ENCODE measurements at places on chromosomes 13 and 19.

GRCh38 chr13:97752961-97753668, 200.4 kb upstream of the IPO5 start:
- no peaks in the 10 kb centered on the region for H3K27me3 ChIP-seq
- no peak for DNase-seq
- no peak overlapping the region for H3K27ac ChIP-seq
- no peak overlapping the region for H3K4me3 ChIP-seq
- no peaks in the 10 kb centered on the region for H3K4me1 ChIP-seq

DNA sequence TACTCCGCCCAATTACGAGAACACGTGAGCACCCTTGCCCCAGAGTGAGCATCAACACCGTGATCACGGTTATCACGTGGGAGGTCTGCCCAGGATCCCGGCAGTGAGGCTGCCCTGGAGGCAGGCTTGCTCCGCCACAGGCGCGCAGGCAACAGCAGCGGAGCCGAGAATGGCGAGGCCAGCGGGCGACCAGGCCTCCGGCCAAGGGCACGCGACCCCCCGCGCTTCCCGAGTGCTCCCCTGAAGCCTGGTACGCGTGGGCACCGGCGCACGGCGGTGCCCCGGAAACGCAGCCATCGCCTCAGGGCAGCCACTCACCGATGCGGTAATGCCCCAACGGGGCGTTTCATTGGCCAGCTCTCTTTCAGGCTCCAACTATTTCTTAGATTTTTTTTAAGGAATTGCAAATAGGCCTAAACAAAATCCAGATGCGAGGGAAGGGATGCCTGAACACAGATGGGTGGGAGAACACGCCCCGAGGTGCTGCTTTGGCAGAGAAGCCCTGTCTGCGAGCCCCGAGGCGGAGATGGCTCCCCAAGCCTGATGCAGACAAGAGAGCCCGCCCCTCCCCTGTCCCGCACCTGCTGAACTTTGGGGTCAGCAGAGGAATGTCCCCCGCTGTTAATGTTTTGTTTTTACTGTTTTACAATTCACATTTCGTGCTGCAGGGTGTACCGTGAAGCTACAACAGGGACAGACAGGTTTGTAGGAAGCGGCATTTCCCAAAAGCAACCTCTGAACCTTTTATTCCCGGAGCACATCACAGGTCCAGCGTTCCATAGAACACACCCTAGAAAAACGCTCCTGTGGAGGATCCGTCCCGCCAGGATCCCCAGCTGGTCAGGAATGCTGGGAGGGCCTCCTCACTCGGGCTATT, 132.7 kb downstream of the ZDHHC20 start:
- H3K27me3 ChIP-seq, result no peaks in the 10 kb centered on the region
- H3K36me3 ChIP-seq, result no peaks in the 10 kb centered on the region
- H3K27ac ChIP-seq, result no peak overlapping the region
- DNase-seq, result peak; percentile 12
- H3K4me1 ChIP-seq, result no peaks in the 10 kb centered on the region
- peak overlapping the region; percentile 35 for H3K4me3 ChIP-seq

GRCh38 chr13:108225440-108225839, 7.2 kb downstream of the ABHD13 start:
- H3K27me3 ChIP-seq, result no peaks in the 10 kb centered on the region
- no peak for DNase-seq
- H3K36me3 ChIP-seq, result peaks cover 9% of the 10 kb centered on the region

DNA sequence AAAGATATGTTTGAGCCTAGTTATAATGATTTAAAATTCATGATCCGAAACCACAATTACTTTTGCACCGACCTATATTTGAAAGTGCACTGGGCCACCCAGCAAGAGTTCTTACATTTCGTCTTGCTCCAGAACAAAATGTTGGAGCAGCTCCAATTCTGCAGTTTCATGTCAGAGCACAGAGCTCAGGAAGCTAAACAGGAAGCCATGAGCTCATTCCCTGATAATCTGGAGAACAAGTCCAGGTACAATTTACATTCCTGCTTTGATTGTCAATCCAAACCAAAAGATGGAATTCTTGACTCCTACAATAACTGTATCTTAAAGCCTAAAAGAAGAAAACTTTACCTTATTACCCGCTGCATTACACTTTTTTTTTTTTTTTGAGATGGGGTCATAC, 131.8 kb downstream of the KCTD12 start:
- H3K27ac ChIP-seq, result no peak overlapping the region
- H3K4me1 ChIP-seq, result no peaks in the 10 kb centered on the region
- H3K27me3 ChIP-seq, result no peaks in the 10 kb centered on the region
- H3K36me3 ChIP-seq, result no peaks in the 10 kb centered on the region
- H3K4me3 ChIP-seq, result no peak overlapping the region
- DNase-seq, result no peak

DNA sequence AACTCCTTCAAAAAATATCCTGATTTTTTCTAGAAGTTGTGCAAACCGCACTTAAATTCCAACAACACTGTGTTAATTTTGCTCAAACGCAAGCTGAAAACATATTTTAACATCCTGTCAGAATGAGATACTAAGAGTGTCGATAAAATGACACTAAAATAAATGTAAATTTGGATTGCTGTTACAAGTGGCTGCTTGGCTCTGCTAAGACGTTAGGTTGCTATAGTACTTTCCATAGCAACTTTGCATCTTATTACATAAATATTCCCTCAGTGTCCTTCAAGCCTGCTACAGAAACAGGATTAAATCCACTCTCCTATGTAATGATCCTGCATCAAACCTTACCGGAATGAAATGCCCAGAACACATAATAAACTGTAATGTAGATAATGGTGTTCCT, 292.1 kb downstream of the DNAJC15 start:
- no peaks in the 10 kb centered on the region for H3K36me3 ChIP-seq
- no peak overlapping the region for H3K27ac ChIP-seq
- DNase-seq, result no peak
- no peak overlapping the region for H3K4me3 ChIP-seq

GRCh38 chr13:92838786-92839185, 387.8 kb upstream of the GPC6 start:
- H3K27me3 ChIP-seq, result no peaks in the 10 kb centered on the region
- no peaks in the 10 kb centered on the region for H3K36me3 ChIP-seq
- no peak for DNase-seq
- H3K4me1 ChIP-seq, result no peaks in the 10 kb centered on the region
- H3K27ac ChIP-seq, result no peak overlapping the region

DNA sequence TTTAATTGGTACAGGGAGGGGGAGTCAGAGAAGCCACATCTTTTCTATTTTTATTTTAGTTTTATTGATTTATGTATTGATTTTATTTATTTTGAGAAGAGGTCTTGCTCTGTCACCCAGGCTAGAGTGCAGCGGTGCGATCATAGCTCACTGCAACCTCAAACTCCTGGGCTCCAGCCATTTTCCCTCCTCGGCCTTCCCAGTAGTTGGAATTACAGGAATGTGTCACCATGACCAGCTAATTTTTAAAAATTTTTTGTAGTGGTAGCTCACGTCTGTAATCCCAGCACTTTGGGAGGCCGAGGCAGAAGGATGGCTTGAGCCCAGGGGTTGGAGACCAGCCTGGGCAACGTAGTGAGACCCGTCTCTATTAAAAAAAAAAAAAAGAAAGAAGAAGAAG, 4.1 kb downstream of the IL27RA start:
- no peaks in the 10 kb centered on the region for H3K36me3 ChIP-seq
- H3K4me1 ChIP-seq, result peaks cover 3% of the 10 kb centered on the region
- DNase-seq, result no peak
- no peak overlapping the region for H3K27ac ChIP-seq
- H3K4me3 ChIP-seq, result no peak overlapping the region
- H3K27me3 ChIP-seq, result peaks cover 5% of the 10 kb centered on the region

- DNase-seq, result no peak
- H3K27me3 ChIP-seq, result no peaks in the 10 kb centered on the region
- peak overlapping the region; percentile 76 for H3K27ac ChIP-seq
- peak overlapping the region; percentile 56 for H3K4me3 ChIP-seq
- H3K36me3 ChIP-seq, result peaks cover 20% of the 10 kb centered on the region
- no peaks in the 10 kb centered on the region for H3K4me1 ChIP-seq
These were observed 600 bp upstream of the ZNF226 start for GRCh38 chr19:44164327-44164672.

DNA sequence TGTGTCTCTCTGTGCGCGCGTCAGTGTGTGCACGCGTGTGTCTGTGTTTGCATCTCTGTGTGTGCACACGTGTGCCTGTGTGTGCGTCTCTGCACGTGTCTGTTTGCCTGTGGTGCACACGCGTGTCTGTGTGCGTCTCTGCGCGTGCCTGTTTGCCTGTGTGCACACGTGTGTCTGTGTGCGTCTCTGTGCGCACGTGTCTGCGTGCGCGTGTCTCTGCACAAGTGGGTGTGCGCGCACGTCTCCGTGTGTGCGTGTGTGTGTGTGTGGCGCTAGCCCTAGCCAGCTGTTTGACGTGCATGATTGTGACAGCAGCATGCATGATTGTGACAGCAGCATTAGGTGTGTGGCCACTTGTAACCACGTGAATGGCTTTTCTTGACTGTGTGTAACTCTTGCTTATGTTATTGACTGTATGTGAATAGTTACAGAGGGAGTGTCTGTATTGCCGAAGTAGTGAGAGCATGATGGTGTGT, 31.1 kb downstream of the ZNF146 start:
- peak overlapping the region; percentile 23 for H3K4me3 ChIP-seq
- H3K27ac ChIP-seq, result no peak overlapping the region
- peaks cover 5% of the 10 kb centered on the region for H3K4me1 ChIP-seq
- no peak for DNase-seq

DNA sequence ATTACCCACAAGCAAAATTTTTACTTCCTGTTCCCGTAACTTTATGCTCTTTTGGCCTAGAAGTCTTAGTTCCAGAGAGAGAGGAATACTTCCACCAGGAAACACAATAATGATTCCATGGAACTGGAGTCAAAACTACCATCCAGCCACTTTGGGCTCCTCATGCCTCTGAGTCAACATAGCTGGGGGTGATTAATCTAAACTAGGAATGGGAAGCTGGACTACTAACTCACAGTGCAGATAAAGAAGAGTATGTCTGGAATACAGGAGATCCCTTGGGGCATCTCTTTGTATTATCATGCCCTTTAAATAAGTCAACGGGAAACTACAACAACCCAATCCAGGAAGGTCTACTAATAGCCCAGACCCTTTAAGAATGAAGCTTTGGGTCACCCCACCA, 8.9 kb upstream of the ELF1 start:
- H3K27ac ChIP-seq, result no peak overlapping the region
- H3K36me3 ChIP-seq, result peaks cover 4% of the 10 kb centered on the region
- H3K27me3 ChIP-seq, result no peaks in the 10 kb centered on the region

DNA sequence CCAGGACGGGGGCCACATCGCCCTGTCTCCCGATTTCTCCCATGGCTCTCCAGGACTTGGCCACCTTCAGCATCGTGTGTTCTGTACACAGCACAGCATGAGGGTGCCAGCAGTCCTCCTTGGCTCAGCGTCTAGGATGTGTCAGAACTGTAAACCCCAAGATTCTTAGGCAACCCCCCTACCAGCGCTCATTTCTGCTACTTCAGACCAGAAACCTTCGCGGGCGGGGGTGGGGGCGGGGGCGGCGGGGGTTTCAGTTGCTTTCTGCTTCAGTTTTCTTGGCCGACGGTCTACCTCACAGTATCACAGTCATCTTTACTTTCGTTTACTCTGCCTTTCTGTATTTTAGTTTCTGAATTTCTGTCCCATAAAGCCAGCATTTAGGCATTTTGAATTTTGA, 82.4 kb downstream of the GGACT start:
- no peak overlapping the region for H3K27ac ChIP-seq
- DNase-seq, result no peak
- H3K27me3 ChIP-seq, result no peaks in the 10 kb centered on the region
- no peak overlapping the region for H3K4me3 ChIP-seq
- no peaks in the 10 kb centered on the region for H3K4me1 ChIP-seq

- peaks cover 56% of the 10 kb centered on the region for H3K36me3 ChIP-seq
- no peaks in the 10 kb centered on the region for H3K4me1 ChIP-seq
- H3K27ac ChIP-seq, result no peak overlapping the region
- H3K27me3 ChIP-seq, result no peaks in the 10 kb centered on the region
These were observed 9.4 kb downstream of the SAMD4B start for GRCh38 chr19:39351537-39352064.

- no peak for DNase-seq
- no peak overlapping the region for H3K4me3 ChIP-seq
- no peaks in the 10 kb centered on the region for H3K36me3 ChIP-seq
- H3K27me3 ChIP-seq, result peaks cover 34% of the 10 kb centered on the region
These were observed 1.4 kb upstream of the YIF1B start for GRCh38 chr19:38317104-38317612.

DNA sequence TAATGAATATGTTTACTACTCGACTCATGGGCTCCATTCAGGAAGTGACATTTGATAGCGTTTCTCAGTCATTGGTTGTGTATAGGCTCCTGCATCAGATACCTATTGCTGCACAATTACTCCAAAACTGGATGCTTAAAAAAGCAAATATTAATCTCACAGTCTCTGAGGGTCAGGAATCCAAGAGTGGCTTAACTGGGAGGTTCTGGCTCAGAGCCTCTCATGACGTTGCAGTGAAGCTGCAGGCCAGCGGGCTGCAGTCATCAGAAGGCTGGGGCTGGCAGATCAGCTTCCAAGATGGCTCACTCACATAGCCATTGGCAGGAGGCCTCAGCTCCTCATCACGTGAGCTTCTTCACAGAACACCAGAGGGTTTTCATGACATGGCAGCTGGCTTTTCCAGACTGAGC, 525.1 kb upstream of the NBEA start:
- no peak overlapping the region for H3K4me3 ChIP-seq
- no peak for DNase-seq
- no peaks in the 10 kb centered on the region for H3K36me3 ChIP-seq
- no peak overlapping the region for H3K27ac ChIP-seq
- no peaks in the 10 kb centered on the region for H3K27me3 ChIP-seq

DNA sequence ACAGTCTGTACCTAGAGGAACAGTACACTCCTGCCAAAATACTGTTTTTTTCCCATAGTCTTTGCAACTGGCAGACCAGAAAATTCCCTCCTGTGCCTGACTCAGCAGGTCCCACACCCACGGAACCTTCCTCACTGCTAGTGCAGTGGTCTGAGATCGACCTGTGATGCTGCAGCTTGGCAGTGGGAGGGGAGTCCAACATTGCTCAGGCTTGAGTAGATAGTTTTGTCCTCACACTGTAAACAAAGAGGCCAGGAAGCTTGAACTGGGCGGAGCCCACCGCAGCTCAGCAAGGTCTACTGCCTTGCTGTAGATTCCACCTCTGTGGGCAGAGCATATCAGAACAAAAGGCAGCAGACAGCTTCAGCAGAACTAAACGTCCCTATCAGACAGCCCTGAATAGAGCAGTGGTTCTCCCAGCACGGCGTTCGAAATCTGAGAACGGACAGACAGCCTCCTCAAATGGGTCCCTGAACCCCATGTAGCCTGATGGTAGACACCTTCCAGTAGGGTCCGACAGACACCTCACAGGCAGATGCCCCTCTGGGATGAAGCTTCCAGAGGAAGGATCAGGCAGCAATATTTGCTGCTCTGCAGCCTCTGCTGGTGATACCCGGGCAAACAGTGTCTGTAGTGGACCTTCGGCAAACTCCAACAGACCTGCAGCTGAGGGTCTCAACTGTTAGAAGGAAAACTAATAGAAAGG, 92.7 kb downstream of the SUCLA2 start:
- no peaks in the 10 kb centered on the region for H3K36me3 ChIP-seq
- H3K4me3 ChIP-seq, result no peak overlapping the region
- no peaks in the 10 kb centered on the region for H3K27me3 ChIP-seq
- H3K4me1 ChIP-seq, result no peaks in the 10 kb centered on the region
